ENCODE measurements at places on chromosomes 13 and 19. TPM values are rescaled to one million over a fixed set of nuclear protein-coding genes. Genes with fewer than 3 reads are reported as not detected.
A peak's percentile ranks its signal among the peaks of the same experiment; 100 is the strongest.

- no peak for DNase-seq
Observed at GRCh38 chr13:55439450-55439849, 1701.3 kb upstream of the PRR20A start.

DNA sequence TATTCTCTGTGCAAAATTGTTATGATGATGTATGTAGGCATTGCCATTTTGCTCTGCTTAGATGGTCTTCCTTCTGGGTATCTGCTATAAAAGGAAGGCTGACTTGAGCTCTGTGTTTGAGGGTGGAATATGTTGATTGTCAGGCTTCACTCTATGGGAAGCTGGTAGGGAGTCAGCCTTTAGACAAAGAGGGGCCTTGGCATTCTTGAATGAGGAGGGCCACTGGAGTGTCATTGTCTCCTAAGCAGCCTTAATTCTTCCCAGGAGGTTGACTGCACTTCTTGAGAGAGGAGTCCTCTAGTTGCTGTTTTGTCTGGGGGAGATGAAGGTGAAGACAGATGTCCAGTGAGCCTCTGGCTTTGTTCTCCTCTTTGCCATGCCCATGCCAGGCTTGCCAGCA lies 266.8 kb downstream of the KCNRG start:
- DNase-seq, result no peak

DNA sequence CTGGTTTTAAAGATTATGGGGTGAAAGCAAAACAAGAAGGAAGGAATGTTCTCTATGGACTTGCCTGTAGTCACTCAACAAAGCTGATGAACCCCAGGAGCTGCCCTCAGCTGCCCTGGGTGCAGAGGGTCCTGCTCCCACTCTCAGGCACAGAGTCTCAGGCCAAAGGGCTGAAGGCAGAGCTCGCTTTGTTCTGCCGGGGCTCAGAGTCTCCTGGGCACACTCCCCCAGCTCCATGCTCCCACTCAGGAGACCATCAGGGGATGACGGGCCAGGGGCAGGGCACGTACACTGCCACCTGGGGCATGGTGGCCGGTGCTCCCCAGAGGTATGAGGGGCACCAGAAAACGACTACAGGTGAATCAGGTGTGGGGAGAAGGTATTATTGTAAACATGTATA lies 46.8 kb upstream of the SPACA7 start:
- no peak for DNase-seq

GRCh38 chr13:57045826-57046546 lies 94.7 kb upstream of the PRR20A start:
- DNase-seq, result no peak

IGFL1 gene
- not detected for total RNA-seq

- peak; percentile 79 for DNase-seq
Observed at GRCh38 chr19:55383279-55384130, 587 bp downstream of the TMEM238 start.

PRR36 gene
- 0.14 TPM for total RNA-seq

DNA sequence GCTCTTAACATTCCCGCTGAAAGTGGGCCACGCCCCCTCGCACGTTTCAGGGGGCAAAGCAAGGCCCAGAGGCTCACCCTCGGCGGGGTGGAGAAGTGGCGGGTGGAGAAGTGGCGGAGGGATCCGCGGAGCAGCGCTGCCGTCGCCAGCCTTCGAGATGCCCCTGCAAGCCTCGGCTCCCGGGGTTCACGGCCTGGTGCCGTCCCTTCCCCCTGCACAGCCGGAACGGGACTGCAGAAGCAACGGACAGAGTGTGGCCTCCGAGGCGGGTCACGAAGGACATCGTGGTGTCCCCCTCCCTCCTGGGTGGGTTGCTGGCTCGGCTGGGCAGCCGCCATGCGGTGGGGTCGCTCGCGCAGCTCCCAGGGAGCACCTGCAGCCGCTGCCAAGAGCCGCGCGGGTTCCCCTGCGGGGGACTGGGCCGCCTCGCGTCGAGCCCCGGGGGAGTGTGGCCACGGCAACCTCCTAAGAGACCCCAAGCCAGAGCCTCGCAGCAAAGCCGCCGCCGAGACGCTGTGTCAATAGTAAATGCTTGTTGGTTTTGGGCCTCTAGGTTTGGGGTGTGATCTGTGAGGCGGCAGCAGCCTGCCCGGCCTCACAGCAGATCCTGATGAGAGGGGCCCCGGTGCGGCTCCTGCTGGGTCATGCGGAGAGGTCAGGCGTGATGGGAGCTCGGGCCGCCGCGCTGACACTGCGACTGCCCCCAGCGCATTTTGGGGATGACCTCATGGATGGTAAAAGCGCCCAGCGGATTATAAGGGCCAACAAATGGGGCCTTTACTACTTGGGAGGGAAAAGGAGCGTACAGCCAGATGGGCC lies 5.5 kb downstream of the TPGS1 start:
- DNase-seq, result no peak

- DNase-seq, result no peak
Observed at GRCh38 chr19:29086182-29086581, 126.8 kb downstream of the UQCRFS1 start.

Data from activated CD4-positive, alpha-beta T cell treated with anti-CD3 and anti-CD28 coated beads for 36 hours (primary cell).